ENCODE measurements at places on chromosomes 1 and 21. TPM values are rescaled to one million over a fixed set of nuclear protein-coding genes. Genes with fewer than 3 reads are reported as not detected.

GRCh38 chr21:45228656-45229240 is 58.9 kb downstream of the POFUT2 start:
- DNase-seq, result no peak

Gene LEFTY2
- 74.3 TPM for total RNA-seq

DNA sequence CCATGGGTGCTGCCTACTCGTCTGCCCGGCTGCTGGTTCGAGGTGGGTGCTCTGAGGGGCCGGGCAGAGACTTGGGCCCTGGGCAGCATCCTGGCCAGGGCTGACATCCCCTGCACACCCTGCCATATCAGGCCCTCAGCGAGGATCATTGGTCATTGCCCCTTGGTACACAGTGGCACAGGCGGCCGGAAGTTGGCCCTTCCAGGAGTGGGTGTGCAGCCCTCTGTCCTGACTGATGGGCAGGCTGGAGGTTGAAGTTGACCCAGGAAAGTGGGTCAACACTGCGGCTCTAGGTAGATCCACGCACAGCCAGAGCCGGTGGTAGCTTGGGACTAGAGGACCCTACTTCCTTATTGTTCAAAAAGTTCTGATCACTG is 72.9 kb downstream of the TRIM11 start:
- no peak for DNase-seq

- DNase-seq, result peak; percentile 58
Measured at GRCh38 chr1:153277852-153278251, 18.4 kb downstream of the LORICRIN start.

GRCh38 chr1:246875041-246876026 is 56.4 kb downstream of the AHCTF1 start:
- DNase-seq, result no peak

GRCh38 chr1:156140879-156141707 is 12.3 kb upstream of the SEMA4A start:
- DNase-seq, result no peak

DNA sequence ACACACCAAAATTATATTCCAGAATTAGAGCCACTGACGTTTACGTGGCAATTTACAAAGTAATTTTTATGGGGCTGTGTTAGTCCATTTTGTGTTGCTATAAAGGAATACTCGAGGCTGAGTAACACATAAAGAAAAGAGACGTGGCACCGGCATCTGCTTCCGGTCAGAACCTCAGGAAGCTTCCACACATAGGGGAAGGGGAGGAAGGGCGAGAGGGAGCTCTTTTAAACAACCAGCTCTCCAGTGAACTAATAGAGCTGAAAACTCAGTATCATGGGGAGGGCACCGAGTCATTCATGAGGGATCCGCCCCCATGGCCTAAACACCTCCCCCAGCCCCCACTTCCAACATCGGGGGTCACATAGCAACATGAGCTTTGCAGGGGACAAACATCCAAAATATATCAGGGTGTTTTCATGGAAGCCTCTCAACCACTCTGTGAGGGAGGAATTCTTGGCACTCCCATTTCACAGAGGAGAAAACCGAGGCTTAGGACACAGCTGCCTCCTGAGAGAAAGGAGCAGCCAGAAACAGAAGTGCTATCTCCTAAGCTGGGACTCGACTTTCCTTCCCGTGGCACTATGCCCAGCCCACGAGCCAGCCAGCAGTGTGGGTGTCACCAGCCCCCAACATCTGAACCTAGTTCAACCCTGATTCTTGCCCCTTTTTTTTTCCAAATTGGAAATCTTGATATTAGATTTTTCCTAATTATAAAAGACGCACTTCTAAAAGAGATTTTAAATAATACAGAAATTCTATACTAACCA is 29.2 kb downstream of the MIS18A start:
- DNase-seq, result no peak

DNA sequence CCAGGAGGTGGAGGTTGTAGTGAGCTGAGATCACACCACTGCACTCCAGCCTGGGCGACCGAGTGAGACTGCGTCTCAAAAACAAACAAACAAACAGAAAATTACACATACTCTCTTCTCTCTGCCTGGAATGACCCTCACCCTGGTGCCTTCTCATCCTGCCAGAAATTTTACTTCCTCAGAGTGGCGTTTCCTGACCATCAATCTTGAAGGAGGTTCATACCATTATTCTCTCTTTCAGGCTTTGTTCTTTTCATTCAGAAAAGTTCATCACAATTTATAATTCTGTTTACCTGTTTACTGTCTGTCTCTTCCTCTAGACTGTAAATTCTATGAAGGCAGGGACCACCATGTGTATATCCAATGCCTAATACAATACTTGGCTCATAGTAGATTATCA is 79.3 kb downstream of the RPS6KA1 start:
- no peak for DNase-seq

GRCh38 chr1:44119525-44119924 is 904 bp downstream of the KLF17 start:
- DNase-seq, result no peak

DNA sequence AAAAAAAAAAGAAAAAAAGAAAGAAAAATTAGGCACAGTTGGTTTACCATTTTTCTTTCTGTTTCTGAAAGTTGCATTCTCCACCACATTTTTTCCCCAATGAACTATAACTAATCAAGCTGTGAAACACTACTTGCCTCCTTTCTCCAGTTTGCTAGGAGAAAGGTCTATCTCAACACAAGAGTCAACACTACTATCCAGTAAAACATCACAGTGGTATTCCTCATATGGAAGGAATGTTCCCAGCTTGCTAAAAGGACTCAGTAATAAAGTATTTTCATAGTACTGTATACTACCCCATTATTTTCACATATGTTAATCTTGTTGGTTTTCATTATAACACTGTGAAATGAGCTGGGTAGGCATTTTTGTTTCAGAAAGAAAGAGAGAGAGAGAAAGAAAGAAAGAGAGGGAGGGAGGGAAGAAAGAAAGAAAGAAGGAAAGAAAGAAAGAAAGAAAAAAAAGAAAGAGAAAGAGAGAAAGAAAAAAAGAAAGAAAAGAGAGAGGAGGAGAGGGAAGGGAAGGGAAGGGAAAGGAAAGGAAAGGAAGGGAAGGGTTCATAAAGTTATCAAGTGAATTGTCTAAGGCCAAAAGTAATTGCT is 7.9 kb downstream of the PTGER3 start:
- no peak for DNase-seq

Gene GPR89A
- total RNA-seq, result 19.8 TPM

- no peak for DNase-seq
Measured at GRCh38 chr21:31156662-31157061, 118.4 kb upstream of the KRTAP19-8 start.

DNA sequence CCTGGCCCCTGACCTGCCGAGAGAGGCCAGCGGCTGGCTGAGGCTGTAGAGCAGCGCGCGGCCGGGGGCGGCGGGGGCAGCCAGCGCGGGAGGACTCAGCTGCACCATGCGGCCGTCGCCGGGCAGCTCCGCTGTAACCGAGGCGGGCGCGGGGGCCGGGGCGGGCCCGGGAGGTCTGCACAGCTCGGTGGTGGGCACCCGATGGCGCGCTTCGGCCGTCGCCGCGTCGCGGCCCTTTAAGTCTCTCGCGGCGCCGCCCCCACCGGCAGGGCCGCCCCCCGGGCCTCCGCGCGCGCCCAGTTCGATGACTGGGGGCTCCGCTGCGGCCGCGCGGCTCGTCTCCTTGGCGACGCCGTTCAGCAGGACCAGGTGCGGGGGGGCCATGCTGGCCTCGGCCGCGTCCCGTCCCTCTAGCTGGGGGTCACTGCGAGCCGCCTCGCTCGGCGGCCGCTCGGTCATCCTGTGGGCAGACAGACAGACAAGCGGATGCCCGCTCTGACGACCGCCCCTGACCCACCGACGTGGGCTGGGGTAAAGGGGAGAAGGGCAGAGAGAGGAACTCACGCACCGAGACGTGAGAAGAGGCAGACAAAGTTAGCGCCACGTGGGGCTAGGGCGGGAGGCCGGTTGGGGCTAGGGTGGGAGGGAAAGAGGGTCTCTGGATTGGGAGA is 6.5 kb downstream of the TAL1 start:
- no peak for DNase-seq

- DNase-seq, result no peak
Measured at GRCh38 chr1:196527919-196528318, 80.3 kb downstream of the KCNT2 start.

Gene FOXO6
- total RNA-seq, result 0.52 TPM

Gene TSHB
- not detected for total RNA-seq

GRCh38 chr1:94980582-94981574 is 54.0 kb upstream of the CNN3 start:
- no peak for DNase-seq

Gene ZFP69
- 2.6 TPM for total RNA-seq

GRCh38 chr1:53375440-53375839 is 47.6 kb upstream of the LRP8 start:
- no peak for DNase-seq

- DNase-seq, result peak; percentile 59
Measured at GRCh38 chr1:11893907-11894251, 32.3 kb downstream of the KIAA2013 start.

Gene MARK1
- 4.4 TPM for total RNA-seq

DNA sequence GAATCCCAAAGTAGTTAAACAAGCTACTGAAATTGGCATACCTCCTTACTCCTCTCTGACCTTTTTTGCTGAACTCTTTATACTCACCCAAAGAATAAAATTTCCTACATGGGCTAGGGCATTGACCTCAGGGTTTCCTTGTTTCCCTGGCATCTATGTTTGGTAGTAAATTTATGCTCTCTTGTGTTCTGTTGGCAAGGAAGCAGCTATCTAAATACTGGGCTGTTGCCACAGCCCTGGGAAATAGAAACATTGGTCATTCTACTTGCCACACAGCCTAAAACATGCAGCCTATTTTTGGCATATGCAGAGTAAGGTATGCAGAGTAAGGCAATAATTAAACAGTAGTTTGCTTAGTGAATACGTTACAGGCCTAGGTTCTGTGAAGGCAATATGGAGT is 351.4 kb downstream of the HLX start:
- DNase-seq, result no peak

DNA sequence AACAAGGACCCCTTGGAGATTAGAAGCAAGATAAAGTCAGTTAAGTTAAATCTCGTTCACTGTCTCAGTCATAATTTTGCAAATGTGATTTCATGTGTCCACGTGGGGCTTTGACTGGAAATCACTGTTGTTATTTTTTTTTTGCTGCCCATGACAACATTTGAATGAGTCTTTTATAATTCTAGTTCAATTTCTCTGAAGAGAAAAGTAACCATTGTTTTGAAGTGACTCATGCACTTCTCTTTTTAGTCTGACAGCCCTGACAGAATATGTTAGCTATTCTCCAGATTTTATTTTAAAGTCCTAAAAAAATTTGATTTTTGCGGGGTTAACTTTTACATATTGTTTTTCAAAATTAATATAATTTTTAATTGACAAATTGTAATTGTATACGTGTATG is 30.7 kb upstream of the NLRP3 start:
- no peak for DNase-seq

Data from left colon (tissue), 2 donors.